ENCODE measurements at places on chromosomes 1 and 21.

- no peak for DNase-seq
These were observed 5.7 kb upstream of the RIPK4 start for GRCh38 chr21:41772351-41773080.

DNA sequence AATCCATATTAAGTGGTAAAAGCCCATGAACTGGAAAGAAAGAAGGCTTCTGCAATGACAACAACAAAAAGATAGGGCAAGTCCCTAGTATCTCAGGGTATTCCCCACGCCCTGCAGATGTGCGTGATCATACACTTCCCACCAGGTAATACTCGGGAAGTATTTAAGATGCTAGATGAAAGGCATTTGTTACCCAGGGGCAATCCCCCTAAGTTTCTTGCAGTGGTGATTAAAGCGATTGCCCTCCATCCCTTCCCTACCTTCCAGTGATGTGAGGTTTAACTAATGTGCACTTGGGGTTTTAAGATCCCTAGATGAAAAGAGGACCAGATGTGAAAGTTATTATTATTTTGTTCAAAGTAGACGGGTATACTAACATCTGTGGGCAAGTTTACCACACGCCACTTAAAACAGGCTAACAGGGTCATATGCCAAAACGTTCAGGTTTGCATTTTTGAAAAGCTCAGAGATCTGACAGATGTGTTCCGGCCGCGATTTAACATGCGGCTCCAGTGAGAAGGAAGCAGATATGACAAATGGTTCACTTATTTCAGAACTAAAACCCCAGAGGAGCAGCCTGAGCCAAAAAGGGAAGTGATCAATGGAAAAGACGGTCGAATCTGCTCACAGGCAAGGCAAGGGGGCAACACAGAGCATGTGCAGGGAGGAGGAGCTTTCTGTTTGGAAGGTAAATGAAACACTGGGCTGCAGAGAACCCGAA is 17.4 kb downstream of the TIAM1 start:
- DNase-seq, result peak; percentile 66

- DNase-seq, result no peak
These were observed 77.5 kb downstream of the ZNF648 start for GRCh38 chr1:181984006-181984405.

- DNase-seq, result no peak
These were observed at the start of gene AKT3 for GRCh38 chr1:243850202-243850451. TSS of gene AKT3 (minus strand) at chr1:243850243. CDS start at chr1:243843170, 7,073 bp downstream.

DNA sequence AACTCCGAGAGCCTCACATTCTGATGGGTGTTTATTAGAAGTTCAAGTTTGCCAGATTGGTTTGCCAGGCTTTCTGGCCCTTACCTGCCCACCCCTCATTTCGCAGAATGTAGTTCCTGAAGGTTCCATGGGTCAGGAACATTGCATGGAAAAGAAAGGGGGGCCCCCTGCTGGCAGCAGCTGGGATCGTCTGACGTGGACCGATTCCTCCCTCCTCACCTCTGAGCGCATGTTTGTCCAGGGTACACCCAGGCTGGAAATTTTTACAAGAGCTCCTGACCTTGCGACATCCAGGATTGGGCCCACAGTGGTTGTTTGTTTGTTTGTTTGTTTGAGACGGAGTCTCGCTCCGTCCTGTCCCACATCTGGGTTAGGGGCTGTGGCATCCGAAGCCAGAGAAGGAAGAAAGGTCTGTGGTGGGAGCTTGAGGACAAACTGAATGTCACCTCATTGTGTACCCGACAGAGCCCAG is 126.0 kb upstream of the TMEM51 start:
- DNase-seq, result no peak

- no peak for DNase-seq
These were observed 96.5 kb downstream of the PPIAL4G start for GRCh38 chr1:148386617-148387016.

- DNase-seq, result no peak
These were observed 47.6 kb downstream of the ATP6V1G3 start for GRCh38 chr1:198492872-198493271.

- DNase-seq, result no peak
These were observed 726.4 kb downstream of the BRINP3 start for GRCh38 chr1:189751311-189751710.

GRCh38 chr1:177181631-177182291 is 11.0 kb downstream of the BRINP2 start:
- peak; percentile 21 for DNase-seq

GRCh38 chr1:29475326-29475725 is 239.0 kb downstream of the PTPRU start:
- DNase-seq, result no peak

DNA sequence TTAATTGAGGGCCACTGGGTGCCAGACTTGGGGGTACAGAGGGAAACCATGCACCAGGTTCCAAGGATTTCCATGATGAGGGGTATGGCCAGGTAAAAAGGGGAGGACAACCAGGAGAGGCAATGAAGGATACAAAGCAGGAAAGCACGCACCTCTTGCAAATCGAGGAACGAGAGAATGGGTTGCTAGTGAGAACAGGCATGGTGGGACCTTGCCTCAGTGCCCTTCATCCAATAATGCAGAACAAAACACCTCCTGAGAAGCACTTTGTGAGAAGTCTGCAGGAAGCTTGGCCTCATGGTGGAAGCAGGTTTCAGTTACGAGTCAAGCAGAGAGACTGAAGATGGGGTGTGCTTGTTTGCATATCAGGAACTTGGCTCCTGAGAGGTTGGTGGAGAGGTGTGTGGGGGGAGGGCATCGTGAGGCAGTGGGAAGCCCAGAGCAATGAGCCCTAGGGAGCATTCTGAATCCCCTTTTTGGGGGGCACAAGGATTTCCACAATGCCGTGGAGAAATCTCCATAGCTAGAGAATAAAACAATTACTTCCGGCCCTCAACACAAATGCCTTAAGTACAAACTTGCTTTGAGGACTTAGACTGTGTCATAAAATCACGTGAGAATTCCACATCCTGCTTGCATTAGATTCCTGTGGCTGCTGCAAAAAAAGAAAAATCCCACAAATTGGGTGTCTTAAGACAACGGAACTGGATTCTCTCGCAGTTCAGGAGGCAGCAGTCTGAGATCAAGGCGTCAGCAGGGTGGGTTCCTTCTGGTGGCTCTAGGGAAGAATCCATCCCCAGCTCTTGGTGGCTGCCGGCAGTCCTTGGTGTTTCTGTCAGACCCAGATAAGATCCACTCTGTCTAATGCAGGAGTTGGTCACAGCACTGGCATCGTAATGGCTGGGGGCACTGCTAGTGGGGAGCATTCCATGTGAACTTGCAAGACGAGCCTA is 54.9 kb upstream of the BACE2 start:
- DNase-seq, result no peak

GRCh38 chr1:1763657-1764621 is 14.3 kb downstream of the NADK start:
- no peak for DNase-seq

DNA sequence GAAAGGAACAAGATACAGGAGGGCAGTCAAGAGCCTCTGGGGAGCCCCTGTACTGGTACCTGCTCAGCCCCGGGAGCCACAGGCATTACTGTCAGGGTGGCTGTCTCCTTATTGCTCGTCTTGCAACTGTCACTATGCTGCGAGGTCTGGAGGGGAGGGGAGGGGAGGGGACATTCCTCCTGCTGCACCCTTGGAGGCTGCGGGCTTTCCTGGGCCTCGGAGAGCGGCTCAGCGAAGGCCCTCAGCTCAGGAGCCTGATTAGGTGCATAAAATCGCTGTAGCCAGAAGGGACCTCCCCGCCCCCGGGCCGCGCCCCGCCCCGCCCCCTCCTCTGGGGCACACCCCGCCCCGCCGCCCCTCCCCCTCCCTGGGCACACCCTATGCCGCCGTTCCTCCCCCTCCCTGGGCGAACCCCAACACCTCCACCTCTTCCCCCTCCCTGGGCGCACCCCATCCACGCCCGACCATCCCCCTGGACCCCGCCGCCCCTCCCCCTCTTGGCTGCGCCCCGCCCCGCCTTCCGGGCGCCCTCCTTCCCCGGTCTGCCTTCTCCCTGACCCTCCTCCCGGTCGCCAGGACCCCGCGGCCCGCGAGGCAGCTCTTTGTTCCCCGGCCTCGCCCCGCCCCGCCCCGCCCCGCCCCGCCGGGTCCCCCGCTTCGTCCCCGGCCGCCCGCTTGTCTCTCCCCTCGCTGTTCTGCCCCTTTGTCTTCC is 35.5 kb downstream of the CACHD1 start:
- DNase-seq, result peak; percentile 8

GRCh38 chr1:227796359-227796915 is 19.0 kb upstream of the PRSS38 start:
- DNase-seq, result no peak

DNA sequence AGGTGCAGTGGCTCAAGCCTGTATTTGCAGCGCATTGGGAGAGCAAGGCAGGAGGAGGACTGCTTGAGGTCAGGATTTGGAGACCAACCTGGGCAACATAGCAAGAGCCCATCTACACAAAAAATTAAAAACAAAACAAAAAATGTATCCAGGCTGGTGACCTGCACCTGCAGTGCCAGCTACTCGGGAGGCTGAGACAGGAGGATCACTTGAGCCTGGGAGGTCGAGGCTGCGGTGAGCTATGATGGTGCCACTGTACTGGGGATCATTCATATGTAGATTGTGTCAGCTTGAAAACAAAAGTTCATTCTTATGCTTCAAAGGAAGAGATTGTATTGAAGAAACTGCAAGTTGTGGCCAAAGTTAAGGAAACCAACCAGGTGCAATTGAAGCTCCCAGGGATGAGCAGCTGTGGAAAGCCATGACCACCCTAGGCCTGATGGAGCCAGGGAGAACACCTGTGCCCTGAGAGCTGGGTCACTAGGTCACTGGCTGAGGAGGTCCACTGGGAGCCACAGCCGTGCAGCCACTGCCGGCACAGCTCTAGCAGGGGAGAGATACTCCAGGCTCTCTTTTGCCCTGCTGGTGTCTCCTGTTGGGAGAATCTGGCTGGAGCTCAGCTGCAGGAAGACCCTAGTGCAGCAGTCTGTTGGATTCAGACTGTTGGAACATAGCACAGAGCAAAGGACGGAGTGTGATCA is 13.3 kb upstream of the BRWD1 start:
- DNase-seq, result no peak

DNA sequence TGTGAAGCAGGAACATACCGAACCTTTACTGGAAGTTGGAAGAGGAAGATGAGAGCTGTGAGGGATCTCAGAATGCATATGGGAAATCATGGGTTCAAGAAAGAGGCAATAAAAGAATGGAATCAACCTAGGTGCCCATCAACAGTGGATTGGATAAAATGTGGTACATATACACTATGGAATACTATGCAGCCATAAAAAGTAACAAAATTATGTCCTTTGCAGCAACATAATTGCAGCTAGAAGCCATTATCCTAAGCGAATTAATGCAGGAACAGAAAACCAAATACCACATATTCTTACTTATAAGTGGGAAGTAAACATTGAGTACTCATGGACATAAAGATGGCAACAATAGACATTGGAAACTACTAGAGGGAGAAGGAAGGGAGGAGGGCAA is 40.4 kb downstream of the NIBAN1 start:
- DNase-seq, result no peak

GRCh38 chr1:26541816-26542711 is 12.5 kb downstream of the RPS6KA1 start:
- peak; percentile 94 for DNase-seq

DNA sequence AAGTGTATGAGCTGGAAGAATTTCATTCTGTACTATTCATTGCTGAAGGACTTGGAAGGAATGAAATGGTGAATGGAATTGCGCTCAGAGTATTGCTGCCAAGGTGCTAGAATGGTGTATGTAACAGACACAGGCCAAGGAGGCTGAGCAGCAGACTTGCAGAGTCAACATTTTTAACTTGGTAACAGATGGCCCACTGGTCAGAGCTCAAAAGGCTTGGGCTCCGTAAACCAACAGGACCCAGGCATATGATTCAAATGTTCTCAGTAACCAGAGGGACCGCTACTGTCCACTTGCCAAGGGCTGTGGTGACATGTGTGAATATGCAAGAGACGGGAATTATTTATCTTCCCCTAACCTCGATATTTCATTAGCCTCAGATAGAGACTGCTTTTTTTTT is 28.8 kb upstream of the PTGFRN start:
- DNase-seq, result no peak

- no peak for DNase-seq
These were observed 5.8 kb downstream of the LINGO4 start for GRCh38 chr1:151799179-151800022.

DNA sequence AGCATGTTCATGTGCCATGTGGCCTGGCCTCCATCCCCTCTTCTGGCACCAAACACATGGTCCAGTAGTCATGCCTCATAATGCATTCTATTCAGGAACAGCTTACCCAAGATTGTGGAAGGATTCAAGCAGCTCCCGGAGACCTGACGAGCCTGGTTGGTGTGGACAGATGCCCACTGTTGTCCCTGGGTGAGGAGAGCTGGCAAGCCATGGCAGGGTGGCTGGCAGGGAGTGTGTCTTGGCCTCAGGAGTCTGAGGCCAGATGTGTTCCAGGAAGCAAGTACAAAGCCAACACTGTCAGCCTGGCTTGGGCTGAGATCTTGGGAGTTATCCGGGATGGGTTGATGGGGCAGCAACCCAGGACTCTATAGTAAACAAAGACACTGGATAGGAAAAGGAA is 7.3 kb upstream of the FABP3 start:
- DNase-seq, result no peak

DNA sequence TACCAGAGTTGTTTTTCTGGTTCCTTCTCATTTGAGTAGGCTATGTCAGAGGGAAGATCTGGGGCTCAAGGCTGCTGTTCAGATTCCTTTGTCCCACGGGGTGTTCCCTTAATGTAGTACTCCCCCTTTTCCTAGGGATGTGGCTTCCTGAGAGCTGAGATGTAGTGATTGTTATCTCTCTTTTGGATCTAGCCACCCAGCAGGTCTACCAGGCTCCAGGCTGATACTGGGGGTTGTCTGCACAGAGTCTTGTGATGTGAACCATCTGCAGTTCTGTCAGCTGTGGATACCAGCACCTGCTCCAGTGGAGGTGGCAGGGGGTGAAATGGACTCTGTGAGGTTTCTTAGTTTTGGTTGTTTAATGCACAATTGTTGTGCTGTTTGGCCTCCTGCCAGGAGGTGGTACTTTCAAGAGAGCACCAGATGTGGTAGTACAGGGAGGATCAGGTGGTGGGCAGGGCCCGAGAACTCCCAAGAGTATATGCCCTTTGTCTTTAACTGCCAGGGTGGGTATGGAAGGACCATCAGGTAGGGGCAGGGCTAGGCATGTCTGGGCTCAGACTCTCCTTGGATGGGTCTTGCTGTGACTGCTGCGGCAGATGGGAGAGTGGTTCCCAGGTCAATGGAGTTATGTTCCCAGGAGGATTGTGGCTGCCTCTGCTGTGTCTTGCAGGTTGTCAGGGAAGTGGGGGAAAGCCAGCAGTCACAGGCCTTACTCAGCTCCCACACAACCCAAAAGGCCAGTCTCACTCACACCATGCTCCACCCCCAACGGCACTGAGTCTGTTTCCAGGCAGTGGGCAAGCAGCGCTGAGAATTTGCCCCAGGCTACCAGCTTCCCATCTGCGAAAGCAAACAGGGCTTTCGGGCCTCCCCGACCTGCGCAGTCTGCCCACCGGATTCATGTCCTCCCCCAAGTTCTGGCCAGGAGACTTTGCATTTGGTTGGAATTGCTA is 64.2 kb downstream of the SERINC2 start:
- no peak for DNase-seq

Measured in T-helper 2 cell treated with Interferon-gamma antibody and Interleukin-4, amounts not matched to agents 5 μg/mL and 100 μg/mL, for 36 hours (primary cell).